Epithelial cell of alveolus of lung (primary cell): ENCODE measurements at places on chromosomes 1 and 21. TPM values are rescaled to one million over a fixed set of nuclear protein-coding genes. Genes with fewer than 3 reads are reported as not detected.

FMO3 gene
- total RNA-seq = 0.26 and 5.3 TPM in 2 replicates

PLA2G2D gene
- not detected in 2 replicates for total RNA-seq

PTGFR gene
- total RNA-seq = 0.78 and 2.6 TPM in 2 replicates

KPRP gene
- total RNA-seq = not detected in 2 replicates
